ENCODE measurements at places on chromosomes 1 and 21. TPM values are rescaled to one million over a fixed set of nuclear protein-coding genes. Genes with fewer than 3 reads are reported as not detected.

Gene SH2D1B
- total RNA-seq: not detected

Gene ADAM30
- not detected for total RNA-seq

Gene SLC1A7
- not detected for total RNA-seq

Gene B4GALT2
- 49.8 TPM for total RNA-seq

Gene MASP2
- total RNA-seq: not detected

Gene AADACL4
- not detected for total RNA-seq

Gene TRAF3IP3
- not detected for total RNA-seq

Gene PKLR
- total RNA-seq: not detected

Gene CFAP57
- 0.16 TPM for total RNA-seq

Gene RAP1GAP
- under 0.01 TPM for total RNA-seq

Gene DBT
- total RNA-seq: 2.3 TPM

Gene IL6R
- 10.7 TPM for total RNA-seq

Gene PLD5
- not detected for total RNA-seq

Gene RXFP4
- 0.06 TPM for total RNA-seq

Gene CD1E
- total RNA-seq: not detected

Gene MTMR11
- total RNA-seq: 0.16 TPM

Gene LCK
- total RNA-seq: not detected

Gene STX12
- total RNA-seq: 67.0 TPM
